ENCODE measurements at places on chromosomes 12 and 14.

- DNase-seq, result no peak
Measured at GRCh38 chr12:3531496-3531895, 40.5 kb downstream of the PRMT8 start.

GRCh38 chr14:71905031-71905430 is 27.2 kb upstream of the RGS6 start:
- no peak for DNase-seq

GRCh38 chr14:30069536-30069935 is 141.9 kb upstream of the PRKD1 start:
- no peak for DNase-seq

DNA sequence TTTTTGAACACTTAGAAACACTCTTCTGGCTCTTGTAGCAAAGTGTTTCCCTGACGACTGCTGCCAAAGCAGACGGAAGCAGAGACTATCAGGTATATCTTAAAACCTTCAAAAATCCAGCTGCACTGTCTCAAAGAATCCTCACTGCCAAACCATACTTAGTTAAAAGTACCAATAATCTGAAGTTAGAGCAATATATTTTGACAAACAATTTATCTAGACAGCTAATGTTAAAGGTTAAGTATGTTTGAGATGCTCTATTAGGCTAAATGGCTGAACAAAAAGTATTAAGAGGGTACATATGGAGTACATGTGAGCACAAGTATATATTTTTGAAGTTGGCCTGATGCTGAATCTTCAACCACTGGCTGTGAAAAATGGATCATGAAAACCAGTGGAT is 331.9 kb upstream of the DIO2 start:
- no peak for DNase-seq

DNA sequence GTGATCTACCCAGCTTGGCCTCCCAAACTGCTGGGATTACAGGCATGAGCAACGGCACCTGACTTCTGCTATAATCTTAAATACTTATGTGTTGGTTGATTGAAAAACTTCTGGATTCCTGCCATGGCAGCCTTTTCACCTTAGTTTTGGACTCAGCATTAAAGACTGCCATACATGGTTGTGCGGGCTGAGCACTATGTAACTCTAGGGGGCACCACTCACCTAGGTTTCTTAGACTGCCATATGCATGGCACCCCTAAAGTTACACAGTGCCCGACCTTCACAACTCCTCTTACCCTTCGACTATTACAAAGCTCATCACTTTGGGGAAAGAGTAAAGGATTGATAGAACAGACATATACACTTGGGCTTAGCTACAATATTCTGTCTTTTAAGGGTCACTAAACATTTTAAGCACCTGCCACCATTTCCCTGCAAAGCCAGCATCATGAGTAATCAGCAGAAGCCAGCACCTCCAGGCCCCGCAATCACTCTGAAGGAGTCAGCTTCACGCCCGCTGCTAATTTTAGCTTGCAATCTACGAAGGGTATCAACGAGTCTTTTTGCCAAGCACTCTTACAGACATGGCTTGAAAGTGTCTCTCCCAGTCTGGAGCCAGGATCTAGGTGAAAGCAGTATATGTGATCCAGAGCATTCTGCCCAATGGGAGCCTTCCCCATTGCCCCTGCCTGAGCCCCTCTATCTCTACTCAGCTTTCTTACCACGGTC is 59.8 kb downstream of the SUDS3 start:
- DNase-seq, result peak; percentile 33

DNA sequence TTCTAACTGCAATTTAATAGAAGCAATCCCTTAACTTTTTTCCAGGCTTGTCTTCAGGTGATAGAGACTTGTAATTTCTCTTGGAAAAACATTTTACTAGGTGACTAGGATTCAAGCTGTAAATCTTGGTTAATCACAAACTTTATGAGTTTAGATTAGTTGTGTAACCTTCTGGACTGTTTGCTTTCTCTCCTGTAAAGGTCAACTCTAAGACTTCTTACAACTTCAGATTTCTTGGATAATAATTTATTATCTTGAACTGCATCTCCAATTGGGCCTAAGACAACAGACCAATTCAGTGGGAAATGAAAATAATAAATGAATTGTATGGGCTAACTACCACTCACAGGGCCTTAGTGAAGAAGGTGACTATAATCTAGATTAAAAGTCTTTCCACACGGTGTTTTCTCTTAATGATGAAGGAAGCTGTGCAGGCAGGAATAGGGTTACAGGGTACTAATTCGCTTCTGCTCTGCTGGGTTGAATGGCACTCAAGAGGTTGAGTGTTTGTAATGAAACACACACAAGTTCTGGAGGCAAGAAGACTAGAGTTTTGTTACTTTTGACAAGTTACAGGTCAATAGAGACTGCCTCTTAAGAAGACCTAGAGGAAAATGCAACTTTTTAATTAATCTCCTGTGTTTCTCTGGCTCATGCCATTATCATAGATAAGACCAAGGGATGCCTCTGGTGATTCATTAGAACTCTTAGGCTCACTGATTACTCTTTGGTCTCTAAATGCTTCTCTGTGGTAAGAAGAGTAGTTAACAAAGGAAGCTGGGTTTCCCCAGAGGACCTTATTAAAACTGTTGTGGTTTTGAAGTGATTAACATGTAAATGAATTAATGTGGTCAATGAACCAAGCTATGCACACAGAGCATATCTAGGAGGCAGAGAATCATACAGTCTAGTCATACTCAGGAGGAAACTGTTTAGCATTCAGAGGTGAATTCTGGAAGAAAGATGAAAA is 30.0 kb upstream of the OR4E1 start:
- no peak for DNase-seq

DNA sequence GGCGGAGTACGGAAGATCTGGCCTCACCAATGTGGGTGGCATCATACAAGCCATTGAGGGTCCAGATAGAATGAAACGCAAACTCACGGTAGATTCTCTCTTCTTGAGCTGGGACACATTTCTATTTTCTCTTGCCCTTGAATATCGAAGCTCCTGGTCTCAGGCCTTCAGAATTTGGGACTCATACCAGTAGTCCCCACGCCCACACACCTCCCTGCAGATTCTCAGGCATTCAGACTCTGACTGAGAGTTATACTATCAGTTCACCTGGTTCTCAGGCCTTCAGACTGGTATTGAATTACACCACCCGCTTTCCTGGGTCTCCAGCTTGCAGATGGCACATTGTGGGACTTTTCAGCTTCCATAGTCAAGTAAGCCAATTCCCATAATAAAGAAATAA is 37.8 kb downstream of the EIF2S3B start:
- no peak for DNase-seq

GRCh38 chr12:91877022-91877421 is 268.6 kb downstream of the BTG1 start:
- no peak for DNase-seq

All from hematopoietic multipotent progenitor cell treated with erythropoietin and hydrocortisone succinate and interleukin-3 and kit ligand, for 17 days (in vitro differentiated cells).